ENCODE measurements at places on chromosomes 12 and 14.

- DNase-seq, result no peak
Measured at GRCh38 chr14:34012978-34013720, 62.3 kb upstream of the EGLN3 start.

DNA sequence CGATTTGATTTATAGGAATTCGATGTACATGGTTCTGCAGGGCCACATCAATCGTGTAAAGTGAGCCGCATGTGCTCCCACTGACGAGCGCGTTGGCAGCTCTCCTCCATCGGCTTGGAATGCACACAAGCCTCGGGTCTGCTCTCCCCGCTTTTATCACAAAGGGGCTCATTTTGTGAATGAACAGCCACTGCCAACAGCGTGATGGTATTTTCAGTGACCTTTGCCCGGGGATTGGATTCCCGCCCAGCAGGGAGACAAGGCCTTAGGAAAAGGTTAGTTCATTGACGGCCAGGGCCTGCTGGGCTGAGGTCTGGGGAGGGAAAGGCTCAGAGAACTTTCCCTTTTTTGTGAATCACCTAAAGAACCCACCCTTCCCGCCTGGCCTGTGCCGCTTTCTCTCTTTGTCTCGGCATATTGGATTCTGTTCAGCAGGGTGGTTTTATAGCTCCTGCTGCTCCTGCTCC, 232.1 kb downstream of the MSRB3 start:
- peak; percentile 42 for DNase-seq

DNA sequence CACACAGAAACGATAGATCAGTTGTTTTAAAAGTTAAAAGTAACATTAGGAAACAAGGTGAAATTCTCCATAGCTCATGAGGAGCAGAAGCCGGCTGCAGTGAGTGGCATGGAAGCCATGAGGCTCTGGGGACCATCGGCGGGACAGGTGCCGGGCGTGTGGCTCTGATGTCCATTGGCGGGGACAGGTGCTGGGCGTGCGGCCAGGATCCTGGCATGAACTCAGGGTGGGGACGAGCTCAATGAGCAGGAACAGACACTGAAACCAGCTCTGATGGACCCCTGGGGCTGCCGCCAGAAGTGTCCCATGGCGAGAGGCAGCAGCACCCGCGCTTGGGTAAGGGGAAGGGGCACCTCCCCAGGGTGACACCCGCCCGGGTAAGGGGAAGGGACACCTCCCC, 75.1 kb downstream of the NOC4L start:
- DNase-seq, result no peak

- DNase-seq, result no peak
Measured at GRCh38 chr14:68574906-68575305, 218.0 kb downstream of the ZFP36L1 start.

GRCh38 chr12:89210277-89210676, 142.0 kb downstream of the DUSP6 start:
- DNase-seq, result no peak

DNA sequence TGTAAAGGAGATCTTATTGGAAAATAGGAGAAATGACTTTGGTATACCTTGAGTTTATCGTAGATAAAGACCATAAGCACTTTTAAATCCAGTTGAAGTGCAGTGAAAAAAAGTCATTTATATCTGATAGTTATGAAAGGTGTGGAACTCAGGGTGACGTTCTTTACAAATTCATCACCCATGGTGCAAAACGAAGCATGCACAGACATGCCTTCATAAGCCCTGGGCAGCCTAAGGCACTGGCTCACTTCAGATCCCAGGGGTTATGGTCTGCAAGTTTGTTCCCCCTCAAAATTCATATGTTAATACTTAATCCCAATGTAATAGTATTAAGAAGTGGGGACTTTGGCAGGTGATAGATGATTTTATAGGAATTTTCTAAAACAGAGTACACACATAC, 1216.4 kb upstream of the USP15 start:
- DNase-seq, result no peak

- no peak for DNase-seq
Measured at GRCh38 chr12:101703487-101703886, 6.0 kb downstream of the CHPT1 start.

DNA sequence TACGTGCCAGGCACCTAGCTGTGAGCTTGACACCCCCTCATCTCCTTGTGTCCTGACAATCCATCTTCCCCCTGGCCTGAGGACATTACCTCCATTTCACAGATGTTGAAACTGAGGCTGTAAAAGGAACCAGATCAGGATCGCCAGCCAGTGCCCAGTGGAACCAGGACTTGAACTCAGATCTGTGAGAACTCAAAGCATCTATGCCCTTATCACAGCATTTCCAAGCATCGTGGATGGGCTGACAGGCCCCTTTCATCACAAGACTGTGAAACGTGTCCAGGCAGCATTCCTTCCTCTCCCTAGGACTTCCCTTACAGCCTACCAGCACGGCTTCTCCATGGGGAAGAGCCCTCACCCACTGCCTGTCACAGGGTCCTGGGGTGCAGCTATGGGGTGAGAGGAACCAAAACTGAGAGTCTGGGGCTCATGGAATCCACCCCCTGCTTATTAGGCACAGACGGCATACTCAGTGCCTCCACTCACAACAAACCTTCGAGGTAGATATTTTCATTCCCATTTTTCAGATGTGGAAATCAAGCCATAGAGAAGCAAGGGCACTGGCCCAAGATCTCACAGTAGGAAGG, 26.9 kb downstream of the CMKLR1 start:
- DNase-seq, result no peak

DNA sequence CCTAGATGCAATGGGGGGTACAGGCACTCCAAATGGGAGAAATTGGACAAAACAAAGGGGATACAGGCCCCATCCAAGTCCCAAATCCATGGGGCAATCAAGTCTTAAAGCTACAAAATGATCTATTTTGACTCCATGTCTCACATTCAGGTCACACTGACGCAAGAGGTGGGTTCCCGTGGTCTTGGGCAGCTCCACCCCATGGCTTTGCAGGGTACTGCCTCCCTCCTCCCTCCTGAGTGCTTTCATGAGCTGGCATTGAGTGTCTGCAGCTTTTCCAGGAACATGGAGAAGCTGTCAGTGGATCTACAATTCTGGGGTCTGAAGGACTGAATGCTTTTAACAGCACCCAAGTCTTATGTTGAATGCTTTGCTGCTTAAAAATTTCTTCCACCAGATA, 274.5 kb upstream of the LRIG3 start:
- no peak for DNase-seq

DNA sequence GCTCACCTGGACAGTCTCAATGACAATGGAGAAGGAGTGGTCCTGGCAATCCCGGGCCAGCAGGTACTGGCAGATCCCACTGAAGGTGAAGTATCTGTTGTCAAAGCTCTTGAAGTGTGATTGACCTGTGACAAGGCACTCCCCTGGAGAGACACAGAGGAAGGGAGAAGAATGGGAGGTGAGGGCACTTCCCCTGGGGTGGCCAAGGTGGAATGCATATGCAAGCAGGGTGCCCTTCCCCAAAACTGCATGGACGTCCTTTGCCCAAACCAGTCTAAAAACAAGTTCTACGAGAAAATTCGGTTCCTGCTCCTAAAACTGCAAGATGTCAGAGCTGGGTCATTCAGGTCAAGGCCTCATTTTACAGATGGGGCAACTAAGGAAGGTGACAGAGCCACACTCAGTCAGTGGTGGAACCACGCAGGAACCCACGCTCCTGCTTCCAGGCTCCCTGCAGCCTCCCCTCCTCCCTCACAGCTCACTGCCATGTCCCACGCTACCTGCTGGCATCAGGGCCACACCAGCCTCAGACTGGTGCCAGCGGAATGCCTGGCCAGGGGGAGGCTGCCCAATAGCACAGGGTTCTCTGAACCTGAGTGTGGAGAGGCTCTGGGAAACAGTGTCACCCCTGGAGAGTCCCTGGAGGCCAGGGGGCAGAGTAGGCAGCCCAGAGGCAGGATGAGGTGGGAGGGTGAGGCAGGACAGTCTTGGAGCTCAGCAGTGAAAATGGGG, 59.2 kb downstream of the VWF start:
- DNase-seq, result no peak

GRCh38 chr14:101500681-101501080, 60.6 kb upstream of the DIO3 start:
- DNase-seq, result no peak

- DNase-seq, result no peak
Measured at GRCh38 chr14:66345986-66346385, 140.2 kb upstream of the CCDC196 start.

DNA sequence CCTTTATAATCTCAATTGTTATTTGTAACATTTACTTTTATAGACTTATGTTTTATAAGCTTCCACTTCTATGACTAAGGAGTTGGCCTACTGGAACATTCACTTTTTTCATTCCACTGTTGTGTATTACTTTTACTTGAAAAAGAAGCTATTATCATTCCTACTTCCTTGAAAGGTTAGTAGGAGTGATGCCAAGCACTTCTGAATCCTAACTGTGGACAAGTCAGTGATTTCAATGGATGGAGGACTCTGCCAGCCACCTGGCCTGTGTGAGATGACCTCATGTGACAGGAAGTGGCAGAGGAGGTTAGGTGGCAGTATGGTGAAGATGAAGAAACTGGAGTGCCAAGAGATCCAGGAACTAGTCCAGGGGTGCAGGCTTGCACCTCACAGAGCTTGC, 46.0 kb downstream of the TECPR2 start:
- no peak for DNase-seq

DNA sequence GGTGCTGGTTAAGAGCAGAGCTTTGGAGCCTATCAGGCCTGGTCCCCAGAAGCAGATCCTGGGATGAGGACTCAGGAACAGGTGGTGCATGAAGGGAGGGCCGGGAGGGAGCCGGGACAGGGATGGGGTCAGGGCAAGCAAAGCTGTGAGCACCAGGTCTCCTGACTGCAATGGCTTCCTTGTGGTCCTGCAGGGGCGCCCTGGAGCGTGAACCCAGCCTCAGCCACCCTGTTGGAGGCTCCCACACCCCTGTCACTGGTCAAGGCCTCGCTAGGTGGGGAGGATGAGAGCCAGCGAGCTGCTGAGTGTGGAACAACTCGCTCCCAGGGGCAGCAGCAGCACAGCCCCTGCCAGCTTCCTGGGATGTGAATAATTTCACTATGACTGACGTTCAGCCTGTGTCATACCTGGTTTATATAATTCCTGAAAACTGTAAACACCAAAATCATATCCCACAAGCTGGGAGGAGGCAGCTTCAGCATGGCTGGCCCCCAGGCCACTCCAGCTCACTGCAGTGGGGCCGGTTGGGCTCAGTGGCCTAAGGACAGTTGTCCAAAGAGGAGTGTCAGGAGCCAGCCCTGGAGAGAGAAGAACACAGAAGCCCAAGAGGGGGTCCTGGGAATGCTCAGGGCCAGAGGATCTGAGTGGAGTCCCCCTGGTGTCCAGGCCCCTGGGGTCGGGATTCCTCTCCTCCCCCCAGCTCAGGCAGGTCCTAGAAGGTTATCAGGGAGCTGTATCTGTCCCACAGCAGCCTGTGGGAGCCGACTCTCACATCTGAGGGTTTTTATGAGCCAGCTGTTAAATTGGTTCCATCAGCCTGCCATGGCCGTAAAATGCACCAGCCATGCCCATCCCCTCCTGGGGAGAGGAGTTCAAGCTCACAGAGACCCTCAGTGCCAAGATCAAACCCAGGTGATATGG, 272.9 kb downstream of the ADGRD1 start:
- no peak for DNase-seq

DNA sequence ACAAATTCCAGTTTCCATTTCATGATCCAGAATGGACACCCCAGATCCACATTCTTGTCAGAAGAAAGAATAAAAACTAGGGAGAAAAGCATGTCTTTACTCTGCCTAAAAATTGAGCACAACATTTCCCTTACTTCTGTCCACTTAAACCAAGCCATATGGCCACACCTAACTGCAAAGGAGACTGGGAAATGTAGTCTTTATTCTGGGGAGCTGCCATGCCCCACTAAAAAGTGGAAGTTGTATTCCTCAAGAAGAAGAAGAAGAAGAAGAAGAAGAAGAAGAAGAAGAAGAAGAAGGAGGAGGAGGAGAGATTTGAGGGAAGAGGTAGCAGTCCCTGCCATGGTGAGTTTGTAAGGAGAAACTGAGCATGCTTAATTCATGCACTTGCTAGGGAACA, 84.5 kb downstream of the GPR65 start:
- DNase-seq, result no peak

DNA sequence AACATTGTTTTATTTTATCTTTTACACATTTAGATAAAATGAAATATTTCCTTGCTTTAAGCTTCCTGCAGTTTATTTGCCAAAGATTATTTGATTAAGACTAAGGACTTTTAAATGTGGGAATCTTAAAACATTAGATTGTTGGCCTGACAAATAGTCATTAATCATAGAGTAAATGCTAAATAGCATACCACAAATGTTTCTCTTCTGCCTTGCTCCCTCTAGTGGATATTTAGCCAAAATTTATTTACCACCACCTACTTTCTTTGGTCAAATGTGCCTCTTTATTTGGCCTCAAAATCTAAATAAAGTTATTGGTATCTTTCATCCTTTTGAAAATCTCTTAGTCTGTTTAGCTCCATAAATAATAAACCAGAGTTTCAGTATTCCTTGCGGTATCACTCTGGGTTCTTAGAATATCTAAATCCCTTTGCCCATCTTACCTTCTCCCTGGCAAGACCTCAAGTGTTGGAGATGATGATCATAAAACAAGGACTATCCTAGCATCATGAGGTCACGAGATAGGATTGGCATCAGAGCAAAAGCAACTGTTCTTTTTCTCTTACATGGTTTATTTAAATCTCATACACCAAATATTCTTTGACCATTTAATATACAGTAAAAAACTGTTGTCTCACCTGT, 150.6 kb upstream of the AEBP2 start:
- DNase-seq, result no peak

GRCh38 chr12:89862511-89863445, 154.1 kb upstream of the ATP2B1 start:
- no peak for DNase-seq

DNA sequence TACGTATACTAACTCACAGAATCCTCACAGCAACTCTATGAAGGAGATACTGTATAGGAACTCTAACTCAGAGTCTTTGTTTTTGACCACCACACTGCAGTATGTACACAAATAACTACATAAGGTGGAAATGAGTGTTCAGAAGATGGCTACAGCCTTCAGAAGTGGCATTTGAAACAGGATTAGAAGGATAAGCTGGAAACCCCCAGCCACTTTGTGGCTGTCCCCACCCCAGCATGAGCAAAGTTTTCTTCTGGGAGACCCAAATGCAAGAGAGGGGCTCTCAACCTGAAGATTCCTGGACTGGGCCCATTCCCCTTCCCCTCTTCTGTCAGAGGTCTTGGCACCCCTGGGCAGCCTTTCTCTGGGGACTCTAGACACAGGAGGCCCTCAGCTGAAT, 43.2 kb upstream of the PNMA1 start:
- no peak for DNase-seq

All from liver (tissue), 10 donors.